NCI-H1048 (cell line): ENCODE measurements at places on chromosomes 16 and 17.

- DNase-seq, result no peak
Observed at GRCh38 chr16:78519896-78520295, 420.4 kb downstream of the WWOX start.

DNA sequence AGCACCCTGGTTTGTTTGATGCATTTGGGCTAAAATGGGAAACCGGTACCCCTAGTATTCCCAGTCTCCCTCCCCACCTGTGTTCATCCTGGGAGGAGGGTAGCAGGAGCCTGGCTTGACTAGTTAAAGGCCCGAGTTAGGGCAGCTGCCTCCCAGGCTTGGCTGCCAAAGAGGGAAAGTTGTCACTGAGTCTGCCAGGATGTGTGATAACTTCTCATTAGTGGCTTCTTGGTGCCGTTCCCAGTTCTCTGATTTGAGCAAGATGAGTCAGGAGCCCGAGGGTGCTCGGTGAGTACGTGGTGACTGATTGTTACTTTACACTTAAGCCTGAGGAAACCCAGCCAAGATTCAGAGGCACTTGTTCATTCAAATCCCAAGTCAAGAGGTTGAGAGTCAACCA is 2.5 kb downstream of the KRT32 start:
- DNase-seq, result no peak

DNA sequence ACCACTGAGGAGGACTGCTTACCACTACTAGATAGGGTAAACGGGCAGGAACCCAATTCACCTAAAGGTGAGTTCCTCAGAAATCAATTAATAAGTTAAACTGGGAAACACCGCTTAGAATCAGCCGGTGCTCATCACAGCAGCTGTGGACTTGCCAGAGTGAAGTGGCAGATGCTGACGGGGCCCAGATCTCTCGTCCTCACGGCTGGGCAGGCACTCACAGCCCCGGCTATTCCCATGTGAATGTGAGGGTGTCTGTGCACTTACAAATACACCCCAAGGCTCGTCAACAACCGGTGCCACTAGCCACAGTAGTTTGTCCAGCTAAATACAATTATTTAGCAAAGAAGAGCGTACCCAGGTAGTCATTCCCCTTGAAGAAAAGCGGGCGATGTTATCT is 29.7 kb downstream of the MBTPS1 start:
- no peak for DNase-seq

DNA sequence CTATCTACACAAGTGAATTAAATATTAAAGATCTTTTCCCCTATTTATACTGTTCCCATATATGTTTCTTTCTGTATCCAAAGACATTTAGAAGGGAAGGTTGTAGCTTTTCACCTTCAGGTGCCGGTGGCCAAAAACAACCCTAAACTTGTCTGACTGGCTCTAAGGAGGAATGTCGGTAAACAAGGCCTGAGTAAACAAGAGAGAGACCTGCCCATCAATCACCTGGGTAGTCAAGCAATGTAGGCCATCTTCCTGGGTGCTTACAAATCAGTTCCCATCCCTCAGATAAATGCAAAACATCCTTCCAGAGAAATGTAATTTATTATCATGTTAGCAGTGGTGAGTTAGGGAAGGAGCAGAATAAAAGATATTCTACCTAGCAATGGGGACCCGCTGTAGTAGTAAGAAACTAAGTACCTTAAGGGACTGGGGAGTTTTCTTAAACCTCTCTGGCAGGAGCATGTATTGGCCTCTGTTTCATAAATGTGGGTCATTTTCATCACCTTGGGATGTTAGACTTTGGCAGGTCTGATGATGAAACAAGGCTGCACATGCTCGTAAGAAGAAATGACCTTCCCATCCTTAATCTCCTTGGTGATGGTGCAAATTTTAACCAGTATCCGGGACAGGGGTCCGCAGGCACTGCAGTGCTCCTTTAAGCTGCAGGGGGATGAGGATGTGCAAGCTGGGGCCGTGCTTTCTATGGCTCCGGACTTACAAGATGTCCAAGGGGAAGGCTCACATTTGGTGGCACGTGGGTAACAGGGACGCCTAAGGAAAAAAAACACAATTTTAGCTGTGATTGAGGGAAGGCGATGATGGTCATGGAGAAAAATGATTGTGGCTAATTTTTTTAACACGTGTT is 8.4 kb downstream of the KRT39 start:
- DNase-seq, result no peak

GRCh38 chr16:4697848-4698291 is 4.5 kb downstream of the NUDT16L1 start:
- DNase-seq, result no peak

DNA sequence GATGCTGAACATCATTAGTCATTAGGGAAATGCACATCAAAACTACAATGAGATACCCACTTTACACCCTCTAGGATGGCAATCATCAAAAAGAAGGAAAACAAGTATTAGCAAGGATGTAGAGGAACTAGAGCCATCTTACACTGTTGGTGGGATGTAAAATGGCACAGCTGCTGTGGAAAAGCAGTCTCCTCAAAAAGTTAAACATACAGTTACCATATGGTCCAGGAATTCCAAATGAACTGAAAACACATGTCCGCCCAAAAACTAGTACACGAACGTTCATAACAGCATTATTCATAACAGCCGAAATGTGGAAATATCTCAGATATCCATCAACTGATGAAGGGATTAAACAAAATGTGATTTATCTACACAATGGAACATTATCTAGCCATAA is 7.0 kb downstream of the FBF1 start:
- DNase-seq, result no peak
